CD4-positive, alpha-beta T cell treated with Interleukin-4 for 4 hours (primary cell): ENCODE measurements at places on chromosomes 16 and 17.

GRCh38 chr17:57478478-57479250 lies 222.3 kb downstream of the MSI2 start:
- no peak for DNase-seq

DNA sequence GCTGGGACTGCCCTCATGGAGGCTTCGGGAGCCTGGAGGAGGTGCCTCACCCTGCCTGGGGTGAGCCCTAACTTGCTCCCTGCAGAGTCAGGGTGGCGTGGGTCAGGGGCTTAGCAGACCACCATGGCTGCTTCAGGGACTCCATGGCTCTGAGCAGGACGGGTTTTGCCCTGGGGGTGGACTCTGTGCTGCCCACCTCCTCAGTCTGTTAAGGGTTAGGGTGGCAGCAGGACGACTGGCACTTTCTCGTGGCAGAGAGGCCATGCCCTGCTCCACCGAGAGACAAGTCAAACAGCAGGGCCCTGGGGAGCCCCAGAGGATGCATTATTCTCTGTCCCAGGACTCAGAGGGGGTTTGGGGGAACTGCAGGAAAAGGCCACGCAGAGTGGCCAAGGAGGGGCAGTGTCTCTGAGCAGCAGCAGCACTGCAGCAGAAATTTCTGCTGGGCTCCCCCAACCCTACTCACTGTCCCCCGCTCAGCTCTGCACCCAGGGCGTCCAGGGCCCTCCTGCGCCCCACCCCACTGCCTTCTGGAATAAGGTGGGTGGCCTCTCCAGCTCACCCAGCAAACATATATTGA lies 1.8 kb upstream of the PRSS22 start:
- DNase-seq, result no peak

- no peak for DNase-seq
Observed at GRCh38 chr17:9436630-9437029, 139.0 kb downstream of the STX8 start.

DNA sequence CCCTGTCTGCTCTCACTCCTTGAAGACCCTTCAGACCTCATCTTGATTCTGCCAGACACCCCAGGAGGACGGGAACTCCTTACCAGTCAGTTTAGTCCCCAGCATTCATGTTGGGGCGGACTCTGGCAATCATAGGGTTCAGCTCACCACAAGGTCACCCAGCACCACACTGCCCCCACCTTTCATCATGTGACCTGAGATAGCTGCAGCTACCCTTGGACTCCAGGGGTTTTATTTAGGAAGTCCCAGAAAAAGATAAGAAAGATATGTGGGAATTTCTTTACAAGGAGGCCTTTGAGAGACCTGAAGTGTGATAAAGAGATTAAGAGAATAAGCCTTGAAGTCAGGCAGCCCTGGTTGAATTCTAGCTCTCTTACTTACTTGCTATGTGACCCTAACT lies 59.8 kb upstream of the NLK start:
- DNase-seq, result no peak

DNA sequence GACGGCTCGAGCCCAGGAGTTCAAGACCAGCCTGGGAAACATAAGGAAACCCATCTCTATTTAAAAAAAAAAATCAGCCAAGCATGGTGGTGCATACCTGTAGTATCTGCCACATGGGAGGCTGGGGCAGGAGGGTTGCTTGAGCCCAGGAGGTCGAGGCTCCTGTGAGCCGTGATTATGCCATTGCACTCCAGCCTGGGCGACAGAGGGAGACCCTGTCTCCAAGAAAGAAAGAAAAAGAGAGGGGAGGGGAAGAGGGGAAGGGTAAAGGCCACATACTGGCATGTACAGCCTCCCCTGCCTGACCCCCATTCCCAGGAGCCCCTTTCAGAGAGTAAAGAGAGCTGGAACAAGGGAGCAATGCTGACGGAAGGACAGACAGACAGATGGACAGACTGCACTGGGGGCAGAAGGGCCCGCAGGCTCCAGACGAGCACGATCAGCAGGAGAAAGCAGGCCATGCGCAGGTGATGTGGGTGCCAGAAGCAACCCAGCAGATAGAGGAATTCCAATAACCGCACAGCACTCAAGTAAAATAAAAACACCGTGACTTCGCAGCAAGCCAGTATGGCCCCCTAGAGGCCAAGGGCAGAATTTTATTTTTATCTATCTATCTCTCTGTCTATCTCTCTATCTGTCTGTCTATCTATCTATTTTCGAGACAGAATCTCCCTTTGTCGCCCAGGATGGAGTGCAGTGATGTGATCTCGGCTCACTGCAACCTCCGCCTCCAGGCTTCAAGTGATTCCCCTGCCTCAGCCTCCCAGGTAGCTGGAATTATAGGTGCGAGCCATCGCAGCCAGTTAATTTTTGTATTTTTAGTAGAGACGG lies 27.1 kb upstream of the SNN start:
- peak; percentile 68 for DNase-seq

- no peak for DNase-seq
Observed at GRCh38 chr16:2178321-2179106, 17.9 kb downstream of the CASKIN1 start.
